ENCODE measurements at places on chromosomes 7 and 10.

GRCh38 chr10:21352886-21353285, 172.6 kb downstream of the SKIDA1 start:
- DNase-seq: no peak

- no peak for DNase-seq
Measured at GRCh38 chr10:29174389-29174788, 114.5 kb upstream of the LYZL1 start.

DNA sequence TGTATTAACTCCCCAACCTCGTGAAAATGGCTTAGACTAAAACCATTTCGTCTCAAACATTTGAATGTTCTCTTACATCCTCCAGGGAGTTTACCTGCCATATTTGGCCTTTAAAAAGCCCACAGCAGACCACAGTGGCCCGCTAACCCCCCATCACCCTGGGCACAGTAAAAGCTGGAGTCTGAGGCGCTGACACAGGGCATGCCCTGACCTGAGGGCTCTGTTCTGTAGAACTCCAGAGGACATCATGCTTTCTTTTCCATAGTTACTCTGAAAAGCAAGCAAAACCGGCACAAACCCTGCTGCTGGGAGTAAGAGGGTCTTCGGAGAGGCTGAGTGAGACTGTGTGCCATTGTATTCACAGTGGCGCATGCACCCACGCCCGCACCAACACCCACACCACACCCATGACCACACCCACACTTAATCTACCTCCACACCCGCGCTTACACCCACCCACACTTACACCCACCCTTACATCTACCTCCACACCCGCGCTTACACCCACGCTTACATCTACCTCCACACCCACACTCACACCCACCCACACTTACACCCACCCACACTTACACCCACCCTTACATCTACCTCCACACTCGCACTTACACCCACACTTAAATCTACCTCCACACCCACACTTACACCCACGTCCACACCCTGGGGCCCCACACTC, 32.1 kb downstream of the LRRC27 start:
- no peak for DNase-seq

GRCh38 chr7:67655168-67655567, 658.5 kb downstream of the TYW1 start:
- no peak for DNase-seq

- no peak for DNase-seq
Measured at GRCh38 chr7:48419401-48419800, 248.1 kb downstream of the ABCA13 start.

DNA sequence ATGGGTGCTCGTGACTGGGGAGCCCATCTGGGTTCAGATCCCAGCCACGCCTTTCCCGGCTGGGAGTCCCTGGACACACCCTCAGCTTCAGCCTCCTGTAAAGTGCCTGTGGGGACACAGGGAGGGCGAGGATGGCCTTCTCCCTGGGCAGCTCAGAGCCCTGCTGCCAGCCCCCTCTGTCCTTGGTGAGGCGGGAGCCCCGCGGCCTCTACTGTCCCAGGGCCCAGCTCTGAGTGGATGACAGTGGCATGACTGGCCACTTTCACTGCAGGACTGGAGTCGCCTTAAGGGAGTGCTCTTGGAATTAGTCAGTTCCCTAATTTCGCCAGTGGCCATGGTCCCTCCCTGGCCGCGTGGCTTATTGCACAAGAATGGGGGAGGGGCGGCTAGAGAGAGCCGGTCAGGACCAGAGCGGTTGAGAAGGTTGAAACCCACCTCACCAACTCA, 4.6 kb downstream of the BRI3 start:
- DNase-seq: no peak

GRCh38 chr7:147759327-147759943, 831.1 kb upstream of the C7orf33 start:
- DNase-seq: no peak

DNA sequence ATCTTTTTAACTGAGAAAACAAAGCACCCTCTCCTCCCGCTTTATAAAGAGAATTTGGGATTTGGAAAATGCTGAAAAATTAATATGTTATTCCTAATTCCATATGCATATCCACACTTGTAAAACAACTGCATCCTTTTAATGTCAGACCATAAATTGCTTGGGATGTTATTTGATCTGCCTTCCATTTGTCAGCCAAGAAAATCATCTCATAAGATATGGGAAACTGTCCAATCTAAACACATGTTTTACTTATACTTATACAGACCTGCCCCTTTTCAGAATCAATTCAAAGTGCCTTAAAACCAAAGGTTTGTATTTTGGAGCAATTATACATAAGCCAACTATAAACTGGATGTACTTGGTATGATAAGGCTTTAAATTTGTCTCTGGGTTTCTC, 595.5 kb upstream of the PFKP start:
- DNase-seq: no peak

- DNase-seq: no peak
Measured at GRCh38 chr7:85234730-85235129, 47.9 kb upstream of the SEMA3D start.

GRCh38 chr7:45575501-45576248, 1.5 kb downstream of the ADCY1 start:
- no peak for DNase-seq

DNA sequence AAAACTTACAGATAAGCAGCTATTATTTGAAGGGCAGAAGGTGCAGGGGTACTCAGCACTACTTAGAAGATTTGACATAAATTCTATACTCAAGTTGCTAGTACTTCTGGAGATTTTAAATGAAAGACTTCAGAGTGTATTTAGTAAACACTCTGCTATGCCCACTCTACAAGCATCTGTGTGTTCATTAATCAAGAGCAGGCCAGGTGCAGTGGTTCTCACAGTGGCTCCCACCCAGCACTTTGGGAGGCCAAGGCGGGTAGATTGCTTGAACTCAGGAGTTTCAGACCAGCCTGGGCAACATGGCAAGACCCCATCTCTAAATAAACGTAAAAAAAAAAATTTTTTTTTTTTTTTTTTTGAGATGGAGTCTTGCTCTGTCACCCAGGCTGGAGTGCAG, 38.9 kb upstream of the TOMM7 start:
- no peak for DNase-seq

- no peak for DNase-seq
Measured at GRCh38 chr10:75283671-75284470, 48.1 kb upstream of the COMTD1 start.

- no peak for DNase-seq
Measured at GRCh38 chr7:93198472-93198871, 27.8 kb downstream of the HEPACAM2 start.

GRCh38 chr7:77887567-77887966, 89.0 kb downstream of the PHTF2 start:
- no peak for DNase-seq

- DNase-seq: no peak
Measured at GRCh38 chr10:101829561-101830315, 11.5 kb upstream of the OGA start.

DNA sequence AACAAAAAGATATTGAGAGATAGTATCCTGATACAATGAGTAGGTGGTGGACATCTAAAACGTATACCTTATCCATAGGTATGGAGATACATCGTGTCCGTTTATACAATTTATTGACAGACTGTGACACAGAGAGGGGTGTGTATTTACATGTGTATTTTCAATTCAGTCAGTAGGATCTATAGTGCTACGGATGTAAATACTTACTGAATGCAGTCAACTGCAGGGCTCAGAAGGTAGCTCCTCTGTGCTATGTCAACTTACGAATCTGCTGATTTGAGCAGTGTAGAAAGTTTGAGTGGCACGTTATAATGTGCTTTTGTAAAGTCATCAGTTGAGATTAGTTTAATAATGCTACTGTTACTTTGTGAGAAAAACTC, 626 bp downstream of the ZNF804B start:
- no peak for DNase-seq

GRCh38 chr7:91239171-91239604, 25.0 kb upstream of the FZD1 start:
- no peak for DNase-seq

GRCh38 chr7:99219985-99220384, 12.1 kb upstream of the KPNA7 start:
- DNase-seq: no peak

GRCh38 chr10:45473126-45473525, 99.1 kb downstream of the ALOX5 start:
- no peak for DNase-seq

DNA sequence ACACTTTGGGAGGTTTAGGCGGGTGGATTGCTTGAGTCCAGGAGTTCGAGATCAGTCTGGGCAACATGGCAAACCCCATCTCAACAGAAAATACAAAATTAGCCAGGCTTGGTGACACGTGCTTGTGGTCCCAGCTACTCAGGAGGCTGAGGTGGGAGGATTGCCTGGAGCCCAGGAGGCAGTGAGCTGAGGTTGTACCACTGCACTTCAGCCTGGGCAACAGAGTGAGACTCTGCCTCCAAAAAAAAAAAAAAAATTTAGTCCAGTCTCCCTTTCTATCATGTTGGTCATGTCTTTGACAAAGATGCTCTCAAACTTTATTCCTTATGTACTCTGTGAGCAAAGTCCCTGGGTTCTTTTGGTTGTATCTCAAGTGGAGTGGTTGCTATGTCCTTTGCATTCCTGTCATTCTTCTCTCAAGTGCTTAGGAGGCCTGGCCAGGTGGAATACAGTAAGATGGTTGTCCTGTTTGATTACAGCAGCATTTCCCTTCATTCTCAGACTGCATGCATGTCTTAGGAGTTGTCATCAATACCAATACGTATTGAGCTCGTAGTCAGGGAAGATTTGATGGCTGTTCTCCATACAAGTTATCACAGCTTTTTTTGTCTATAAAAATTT, 85.7 kb downstream of the MMRN2 start:
- no peak for DNase-seq

All from stimulated activated CD8-positive, alpha-beta memory T cell treated with anti-CD3 and anti-CD28 coated beads, Interleukin-15, amount 100 ng/mL, for 24 hours (primary cell).